K562 (cell line): ENCODE measurements at places on chromosomes 7 and 10. TPM values are rescaled to one million over a fixed set of nuclear protein-coding genes. Genes with fewer than 3 reads are reported as not detected.

GRCh38 chr10:51615764-51616298 lies 83.6 kb downstream of the CSTF2T start:
- no peak overlapping the region for H3K27ac ChIP-seq
- no peaks in the 10 kb centered on the region for H3K4me1 ChIP-seq
- H3K36me3 ChIP-seq: no peaks in the 10 kb centered on the region
- no peak for DNase-seq
- H3K4me3 ChIP-seq: no peak overlapping the region

GRCh38 chr7:103474956-103475355 lies 28.9 kb upstream of the SLC26A5 start:
- no peak overlapping the region for H3K4me3 ChIP-seq
- no peak overlapping the region for H3K27ac ChIP-seq
- no peaks in the 10 kb centered on the region; the same call in 2 of the 3 replicates for H3K36me3 ChIP-seq

GRCh38 chr10:101772895-101773761 lies 2.8 kb downstream of the FGF8 start:
- peaks cover 14% of the 10 kb centered on the region for H3K27me3 ChIP-seq
- H3K36me3 ChIP-seq: peaks cover 3% of the 10 kb centered on the region; the same call in 1 of the 3 replicates
- H3K4me1 ChIP-seq: peaks cover 22% of the 10 kb centered on the region

DNA sequence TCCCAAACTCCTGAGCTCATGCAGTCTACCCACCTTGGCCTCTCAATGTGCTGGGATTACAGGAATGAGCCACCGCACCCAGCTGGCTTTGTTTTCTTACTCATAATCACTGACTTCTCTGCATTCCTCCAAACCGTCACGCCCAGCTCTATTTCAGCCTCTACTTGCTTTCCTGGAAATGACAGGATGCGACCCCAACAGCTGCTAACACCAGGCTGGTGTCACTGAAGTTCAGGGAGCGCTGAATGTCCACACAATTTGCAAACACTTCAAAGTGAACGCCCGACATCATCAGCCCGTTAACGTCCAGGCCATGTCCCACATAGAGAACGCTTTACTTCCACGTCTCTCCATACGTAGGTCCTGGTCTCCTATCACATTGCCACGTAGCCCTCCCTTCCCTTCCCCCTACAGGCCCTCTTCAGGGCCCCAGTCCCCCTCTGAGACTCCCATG lies 12.8 kb upstream of the PROSER2 start:
- DNase-seq: no peak
- no peaks in the 10 kb centered on the region for H3K36me3 ChIP-seq
- H3K27me3 ChIP-seq: peaks cover 61% of the 10 kb centered on the region

- peaks cover 32% of the 10 kb centered on the region; the same call in 2 of the 3 replicates for H3K36me3 ChIP-seq
- no peak for DNase-seq
- no peak overlapping the region for H3K27ac ChIP-seq
- H3K4me3 ChIP-seq: no peak overlapping the region
- peaks cover 4% of the 10 kb centered on the region; the same call in 1 of the 2 replicates for H3K4me1 ChIP-seq
- H3K27me3 ChIP-seq: no peaks in the 10 kb centered on the region
Measured at GRCh38 chr7:5679048-5679812, 102.2 kb downstream of the RNF216 start.

- no peak overlapping the region for H3K27ac ChIP-seq
- peaks cover 10% of the 10 kb centered on the region; the same call in 2 of the 3 replicates for H3K4me1 ChIP-seq
- no peaks in the 10 kb centered on the region for H3K27me3 ChIP-seq
Measured at GRCh38 chr7:47351233-47352154, 230.4 kb downstream of the TNS3 start.

GRCh38 chr10:124579011-124579399 lies 117.4 kb downstream of the LHPP start:
- H3K36me3 ChIP-seq: no peaks in the 10 kb centered on the region
- peaks cover 6% of the 10 kb centered on the region; the same call in 1 of the 3 replicates for H3K27me3 ChIP-seq
- peaks cover 9% of the 10 kb centered on the region for H3K4me1 ChIP-seq
- no peak for DNase-seq
- H3K27ac ChIP-seq: no peak overlapping the region

DNA sequence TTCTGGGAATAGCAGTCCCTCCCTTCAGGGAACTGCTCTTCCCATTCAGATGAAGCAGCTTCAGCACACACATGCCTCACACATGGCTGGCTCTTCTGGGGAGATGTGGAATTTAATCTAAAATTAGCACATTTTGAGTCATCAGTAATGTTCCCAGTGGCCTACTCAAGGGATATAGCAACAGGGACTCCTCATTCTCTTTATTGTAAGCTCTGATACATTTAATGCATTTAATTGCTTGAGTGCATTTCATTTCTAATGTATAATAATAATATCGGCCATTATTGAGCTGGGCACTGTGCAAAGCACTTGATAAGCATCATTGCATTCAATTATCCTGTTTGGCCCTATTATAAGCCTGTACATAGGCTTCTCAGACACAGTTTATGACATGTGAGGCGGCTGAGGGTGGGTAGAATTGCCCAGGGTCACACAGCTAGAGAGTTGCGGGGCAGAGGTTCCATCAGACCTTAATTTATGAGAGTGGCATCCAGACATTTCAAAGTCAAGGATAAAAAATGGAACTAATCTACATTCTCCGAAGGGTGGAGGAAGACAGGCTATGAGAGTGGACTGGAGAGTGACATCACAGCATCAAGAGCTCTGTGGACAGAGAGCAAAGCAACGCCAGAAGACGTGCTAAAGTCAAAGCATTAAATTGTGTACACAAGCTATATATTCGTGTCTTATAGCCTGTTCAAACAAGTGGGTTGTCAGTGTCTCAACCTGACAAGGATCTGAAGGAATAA lies 76.8 kb downstream of the LANCL2 start:
- DNase-seq: no peak
- no peak overlapping the region for H3K27ac ChIP-seq
- no peaks in the 10 kb centered on the region for H3K36me3 ChIP-seq
- peaks cover 12% of the 10 kb centered on the region; the same call in 2 of the 3 replicates for H3K27me3 ChIP-seq
- H3K4me1 ChIP-seq: no peaks in the 10 kb centered on the region

DNA sequence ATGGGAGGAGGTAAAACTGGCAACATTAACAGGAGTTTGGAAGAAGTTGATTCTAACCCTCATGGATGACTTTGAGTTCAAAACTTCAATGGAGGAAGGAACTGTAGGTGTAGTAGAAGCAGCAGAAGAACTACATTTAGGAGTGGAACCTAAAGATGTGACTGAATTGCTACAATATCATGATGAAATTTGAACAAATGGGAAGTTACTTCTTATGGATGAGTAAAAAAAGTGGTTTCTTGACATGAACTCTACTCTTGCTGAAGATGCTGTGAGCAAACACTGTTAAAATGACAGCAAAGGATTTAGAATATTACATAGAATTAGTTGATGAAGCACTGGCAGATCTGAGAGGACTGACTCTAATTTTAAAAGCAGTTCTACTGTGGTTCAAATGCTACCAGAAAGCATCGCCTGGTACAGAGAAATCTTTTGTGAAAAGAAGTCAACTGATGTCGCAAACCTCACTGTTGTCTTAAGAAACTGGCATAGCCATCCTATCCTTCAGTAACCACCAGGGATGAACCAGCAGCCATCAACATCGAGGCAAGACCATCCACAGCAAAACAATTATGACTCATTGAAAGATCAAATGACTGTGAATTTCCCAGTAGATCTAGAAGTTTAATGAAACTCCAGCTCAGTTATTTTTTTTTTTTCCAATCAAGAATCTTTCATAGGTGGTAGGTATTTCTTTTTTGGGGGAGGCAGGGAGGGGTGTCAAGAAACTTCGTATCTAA lies 20.8 kb downstream of the BRAF start:
- H3K27me3 ChIP-seq: no peaks in the 10 kb centered on the region
- H3K36me3 ChIP-seq: no peaks in the 10 kb centered on the region; the same call in 2 of the 3 replicates
- H3K4me1 ChIP-seq: no peaks in the 10 kb centered on the region
- no peak overlapping the region for H3K4me3 ChIP-seq
- DNase-seq: no peak

DNA sequence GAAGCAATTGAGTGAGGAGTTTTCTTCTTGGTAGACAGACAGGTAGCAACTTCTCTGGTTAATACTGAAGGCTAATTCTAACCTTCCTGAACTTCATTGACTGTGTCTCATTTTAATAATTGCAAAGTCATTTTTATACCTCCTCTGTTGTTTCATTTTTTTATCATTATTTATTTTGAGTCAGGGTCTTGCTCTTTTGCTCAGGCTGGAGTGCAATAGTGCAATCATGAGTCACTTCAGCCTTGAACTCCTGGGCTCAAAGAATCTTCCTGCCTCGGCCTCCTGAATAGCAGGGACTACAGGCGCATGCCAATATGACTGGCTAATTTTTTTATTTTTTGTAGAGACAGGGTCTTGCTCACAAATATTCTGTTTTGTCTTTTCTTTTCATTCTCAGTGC lies 45.4 kb downstream of the APBB1IP start:
- 0 out of 3 replicates have a peak, but pooled peaks cover 3% of the 10 kb centered on the region for H3K27me3 ChIP-seq
- H3K27ac ChIP-seq: no peak overlapping the region
- no peak overlapping the region for H3K4me3 ChIP-seq
- DNase-seq: no peak

AKR1C3 gene
- total RNA-seq: 9.8 and 10.1 TPM in 2 replicates

ANXA8 gene
- not detected in 2 replicates for total RNA-seq

IL6 gene
- 0.94 and 1.5 TPM in 2 replicates for total RNA-seq

SUFU gene
- total RNA-seq: 6.3 and 6.8 TPM in 2 replicates
